ENCODE measurements at places on chromosomes 4 and X.

DNA sequence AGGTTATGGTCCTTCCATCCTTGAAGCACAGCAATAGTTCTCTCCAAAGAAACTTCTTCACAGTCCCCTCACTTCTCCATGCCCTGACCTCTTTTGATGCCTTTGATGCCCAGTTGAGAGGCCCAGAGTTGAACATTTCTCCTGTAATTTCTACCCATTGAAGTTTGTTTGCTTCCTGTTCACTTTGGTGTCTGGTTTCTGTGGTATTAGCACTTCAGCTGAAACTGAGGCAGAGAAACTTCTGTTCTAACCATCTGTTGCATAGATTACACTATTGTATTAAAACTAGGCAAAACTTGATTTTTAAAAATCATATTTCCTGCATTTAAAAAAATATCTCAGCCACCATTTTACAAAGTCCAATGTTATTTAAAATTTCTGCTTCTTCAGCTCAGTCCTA lies 89.8 kb upstream of the ADGRG2 start:
- no peak for DNase-seq

GRCh38 chr4:6221301-6221850 lies 21.0 kb upstream of the JAKMIP1 start:
- DNase-seq = peak; percentile 15

GRCh38 chr4:64729561-64729960 lies 320.3 kb upstream of the TECRL start:
- DNase-seq = no peak

GRCh38 chr4:83230928-83231327 lies 53.7 kb downstream of the COQ2 start:
- DNase-seq = no peak

DNA sequence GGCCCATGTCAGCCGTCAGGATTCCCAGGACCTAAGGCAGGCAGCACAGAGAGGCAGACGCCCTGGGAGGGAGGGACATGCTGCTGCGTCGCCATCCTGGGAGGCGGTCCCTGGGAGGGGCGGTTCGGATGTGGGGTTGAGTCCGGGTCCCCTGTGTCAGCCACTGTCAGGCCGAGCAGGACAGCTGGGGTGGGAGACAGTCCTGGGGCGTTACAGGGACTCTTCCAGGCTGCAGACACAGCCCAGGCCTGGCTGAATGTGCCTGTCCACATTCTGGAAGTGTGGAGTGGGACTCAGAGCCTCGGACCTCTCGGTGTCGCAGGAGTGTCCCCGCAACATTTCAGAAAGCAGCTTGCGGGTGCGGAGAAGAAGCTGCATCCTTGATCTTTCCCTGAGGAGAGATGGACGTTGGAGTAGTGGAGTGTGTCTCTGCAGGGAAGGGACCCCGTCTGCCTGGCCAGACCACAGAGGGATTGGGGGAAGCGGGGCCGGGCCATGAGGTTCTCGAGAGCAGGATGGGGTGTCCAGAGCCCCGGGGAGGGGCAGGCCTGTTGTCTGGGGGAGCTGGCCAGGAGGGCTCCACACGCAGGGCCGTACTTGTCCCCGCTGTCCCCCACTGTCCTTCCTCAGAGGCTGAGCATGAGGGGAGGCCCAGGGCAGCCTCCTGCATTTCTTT lies 6.1 kb downstream of the AKAP17A start:
- DNase-seq = no peak

DNA sequence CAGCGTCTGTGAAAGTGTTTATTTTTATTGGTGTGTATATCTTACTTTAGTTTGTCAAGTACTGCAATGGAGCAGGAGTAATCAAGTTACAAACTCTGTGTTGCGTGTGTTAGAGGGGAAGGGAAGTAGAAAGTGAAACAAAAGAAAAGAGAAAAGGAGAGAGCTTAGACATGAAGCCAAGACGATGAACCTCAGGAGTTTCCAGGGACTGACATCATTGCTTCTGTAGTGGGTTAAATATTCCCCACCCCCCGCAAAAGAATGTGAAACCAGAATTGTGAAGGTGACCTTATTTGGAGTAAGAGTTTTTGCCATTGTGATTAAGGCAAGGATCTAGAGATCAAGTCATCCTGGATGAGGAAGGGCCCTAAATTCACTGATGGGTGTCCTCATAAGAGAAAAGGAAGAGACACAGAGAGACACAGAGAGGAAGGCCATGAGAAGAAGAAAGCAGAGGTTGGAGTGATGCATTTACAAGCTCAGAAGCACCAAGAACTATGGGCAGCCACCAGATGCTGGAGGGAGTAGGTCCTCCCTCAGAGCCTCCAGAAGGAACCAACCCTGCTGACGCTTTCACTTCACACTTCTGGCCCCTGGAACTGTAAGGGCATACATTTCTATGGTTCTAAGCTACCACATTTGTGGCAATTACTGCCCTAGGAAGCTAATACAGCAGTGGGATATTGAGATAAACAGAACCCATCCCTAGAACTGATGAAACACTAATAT lies 173.6 kb upstream of the SFRP2 start:
- DNase-seq = no peak

DNA sequence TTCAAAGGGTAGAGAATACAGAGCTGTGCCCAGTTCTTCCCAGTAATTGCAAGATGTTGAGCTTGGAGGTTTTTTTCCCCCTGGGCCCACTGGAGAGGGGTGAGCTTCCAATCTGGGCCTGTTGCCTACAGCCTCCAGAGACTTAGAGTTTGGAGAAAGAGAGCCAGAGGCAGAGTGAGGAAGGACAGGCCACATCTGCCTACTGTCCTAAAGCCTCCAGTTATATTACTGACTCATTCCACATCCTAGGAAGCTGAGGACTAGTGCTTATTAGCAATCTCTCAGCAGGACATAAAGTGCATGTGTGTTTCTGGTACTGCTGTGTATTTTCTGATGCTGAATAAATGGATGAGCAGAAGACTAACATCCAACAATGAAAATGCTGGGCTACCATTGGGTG lies 181.0 kb upstream of the MAMLD1 start:
- no peak for DNase-seq

DNA sequence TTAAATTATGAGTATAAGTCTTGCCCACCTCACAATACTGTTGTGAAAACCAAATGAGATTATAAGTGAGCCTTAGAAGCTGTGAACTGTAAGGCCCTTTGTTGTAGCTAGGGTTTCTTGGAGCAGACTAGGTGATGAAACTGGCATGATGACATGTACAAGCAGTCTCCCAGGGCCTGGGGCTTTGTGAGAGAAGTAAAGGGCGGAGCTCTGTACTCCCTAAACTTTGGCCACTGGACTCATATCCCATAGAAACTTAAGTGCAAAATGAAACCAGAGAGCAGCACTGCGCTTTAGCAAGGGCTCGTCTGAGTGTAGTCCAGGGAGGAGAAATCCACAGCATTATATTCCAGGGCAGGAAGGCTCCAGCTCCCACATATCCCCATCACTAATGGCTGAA lies 385.6 kb upstream of the FGF16 start:
- no peak for DNase-seq

DNA sequence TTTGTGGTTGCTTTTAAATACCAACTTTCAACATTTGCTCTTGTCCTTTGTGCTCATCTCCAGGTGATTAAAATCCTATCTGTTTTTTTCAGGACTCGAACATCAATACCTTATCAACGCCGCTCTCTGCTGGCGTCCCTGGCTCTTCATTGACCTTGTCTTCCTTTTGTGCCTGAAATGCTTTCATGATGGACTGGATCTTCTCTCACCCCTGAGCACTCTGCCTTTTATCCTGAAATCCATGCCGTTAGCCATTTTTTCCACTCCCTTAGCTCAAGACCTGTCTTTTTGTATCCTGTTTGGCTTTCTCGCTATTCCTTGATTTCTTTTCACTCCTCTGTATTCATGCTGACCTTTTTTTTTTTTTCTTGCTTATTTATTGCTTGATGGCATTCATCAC lies 549.5 kb upstream of the CPEB2 start:
- DNase-seq = no peak

GRCh38 chr4:88900432-88900831 lies 156.6 kb downstream of the FAM13A start:
- DNase-seq = no peak

DNA sequence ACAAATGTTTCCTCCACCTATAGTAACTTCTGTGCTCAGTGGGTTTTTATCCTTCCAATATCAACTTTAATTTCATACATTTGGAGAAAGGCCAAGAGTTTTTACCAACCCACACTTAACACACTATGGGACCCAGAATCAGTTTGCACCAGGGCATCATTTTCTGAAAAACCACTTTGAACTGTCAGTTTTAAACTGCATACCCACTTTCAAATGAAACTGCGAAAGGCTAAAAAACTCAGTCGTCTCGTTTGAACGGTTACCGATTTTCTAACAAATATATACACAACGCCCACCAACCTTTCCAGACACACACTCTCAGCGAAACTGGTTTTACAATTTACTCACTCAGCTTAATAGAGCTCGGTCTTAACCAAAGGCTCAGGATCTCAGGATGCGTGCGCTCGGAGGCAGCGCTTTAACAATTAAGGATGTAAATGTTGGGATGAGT lies 376 bp downstream of the ABCG2 start:
- DNase-seq = no peak

Data from sigmoid colon (tissue), 7 donors.